Cerebellum (tissue), 4 donors: ENCODE measurements at places on chromosomes 12 and 14.

- no peak for DNase-seq
These were observed 270.1 kb downstream of the ADGRD1 start for GRCh38 chr12:131223791-131224225.

DNA sequence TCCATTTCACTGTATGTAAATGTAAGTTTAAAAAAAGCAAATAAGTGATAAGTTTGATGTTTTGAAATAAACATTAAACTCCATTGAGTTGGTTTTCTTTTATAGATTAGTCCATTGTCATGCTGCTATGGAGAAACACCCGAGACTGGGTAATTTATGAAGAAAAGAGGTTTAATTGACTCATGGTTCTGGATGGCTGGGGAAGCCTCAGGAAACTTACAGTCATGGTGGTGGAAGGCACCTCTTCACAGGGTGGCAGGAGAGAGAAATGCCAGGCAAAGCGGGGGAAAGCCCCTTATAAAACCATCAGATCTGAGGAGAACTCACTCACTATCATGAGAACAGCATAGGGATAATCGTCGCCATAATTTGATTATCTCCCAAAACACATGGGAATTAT lies 48.4 kb upstream of the OXA1L start:
- no peak for DNase-seq

DNA sequence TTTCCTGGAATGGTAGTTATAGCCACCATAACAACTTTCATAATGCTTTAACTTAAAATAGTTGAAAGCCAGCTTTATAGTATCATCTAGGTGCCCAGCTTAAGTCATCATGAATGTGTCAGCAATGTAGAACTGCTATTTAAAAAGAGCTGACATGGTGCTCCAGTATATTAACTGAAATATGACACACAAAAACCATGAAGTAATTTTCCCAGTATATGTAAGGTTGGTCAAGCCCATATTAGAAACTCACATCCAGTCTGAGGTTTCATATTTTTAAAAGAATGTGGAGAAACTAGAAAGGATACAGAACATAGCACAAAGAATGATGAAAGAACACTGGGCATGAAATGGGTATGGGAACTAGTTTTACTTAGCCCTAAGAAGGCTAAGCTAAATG lies 121.3 kb upstream of the KRAS start:
- no peak for DNase-seq

DNA sequence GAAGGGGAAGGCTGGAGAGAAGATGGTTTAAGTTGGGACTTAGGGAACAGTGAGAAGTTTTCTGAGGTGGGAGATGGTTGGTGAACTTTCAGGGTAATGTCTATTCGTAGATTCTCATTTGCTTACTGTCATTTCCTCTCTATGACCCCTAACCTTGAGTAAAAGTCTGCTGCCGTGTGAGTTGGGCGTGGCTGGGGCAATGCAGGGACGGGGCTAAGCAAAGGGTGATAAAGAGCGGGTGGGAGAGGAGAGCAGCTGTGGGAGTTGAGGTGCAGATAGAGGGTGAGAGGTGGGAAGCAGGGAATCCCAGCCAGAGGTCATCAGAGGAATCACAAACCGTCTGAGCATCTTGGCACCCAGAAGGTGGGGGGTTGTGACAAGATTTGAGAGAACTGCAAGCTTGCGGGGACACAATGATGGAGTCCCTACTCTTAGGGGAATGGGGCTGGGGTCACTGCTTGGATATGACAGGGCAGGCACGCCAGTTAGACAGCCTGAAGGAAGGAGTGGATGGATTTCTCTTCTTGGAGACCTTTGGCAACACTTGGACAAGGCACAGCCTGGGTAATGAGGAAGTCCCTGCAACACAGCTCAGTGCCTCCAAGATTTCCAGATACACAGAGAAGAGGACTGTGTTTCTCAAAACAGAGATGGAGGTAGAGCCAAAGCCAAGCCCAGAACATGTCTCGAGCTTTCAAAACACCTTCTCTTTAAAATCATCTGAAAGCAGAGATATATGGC lies 45.9 kb upstream of the CTDSP2 start:
- DNase-seq, result no peak

DNA sequence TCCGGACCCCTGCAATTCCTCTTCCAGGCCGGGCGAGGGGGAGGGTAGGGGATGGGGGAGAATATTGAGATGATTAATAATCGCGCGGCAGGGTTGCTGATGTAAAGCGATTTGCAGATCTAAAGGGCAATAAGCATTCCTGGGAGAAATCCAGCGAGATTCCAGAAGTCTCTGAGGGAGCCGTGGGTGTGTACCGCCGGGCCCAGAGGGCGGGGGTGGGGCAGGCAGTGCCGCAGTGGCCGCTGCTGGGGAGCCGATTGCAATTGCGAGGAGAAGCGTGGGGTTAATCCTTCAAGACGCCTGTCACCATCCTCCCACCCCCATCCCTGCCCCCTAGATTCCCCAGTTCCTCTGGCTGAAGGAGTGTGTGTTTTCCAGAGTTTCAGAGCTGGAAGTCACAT lies 16.4 kb downstream of the FOS start:
- no peak for DNase-seq

GRCh38 chr14:95335071-95335470 lies 15.4 kb upstream of the CLMN start:
- DNase-seq, result no peak

DNA sequence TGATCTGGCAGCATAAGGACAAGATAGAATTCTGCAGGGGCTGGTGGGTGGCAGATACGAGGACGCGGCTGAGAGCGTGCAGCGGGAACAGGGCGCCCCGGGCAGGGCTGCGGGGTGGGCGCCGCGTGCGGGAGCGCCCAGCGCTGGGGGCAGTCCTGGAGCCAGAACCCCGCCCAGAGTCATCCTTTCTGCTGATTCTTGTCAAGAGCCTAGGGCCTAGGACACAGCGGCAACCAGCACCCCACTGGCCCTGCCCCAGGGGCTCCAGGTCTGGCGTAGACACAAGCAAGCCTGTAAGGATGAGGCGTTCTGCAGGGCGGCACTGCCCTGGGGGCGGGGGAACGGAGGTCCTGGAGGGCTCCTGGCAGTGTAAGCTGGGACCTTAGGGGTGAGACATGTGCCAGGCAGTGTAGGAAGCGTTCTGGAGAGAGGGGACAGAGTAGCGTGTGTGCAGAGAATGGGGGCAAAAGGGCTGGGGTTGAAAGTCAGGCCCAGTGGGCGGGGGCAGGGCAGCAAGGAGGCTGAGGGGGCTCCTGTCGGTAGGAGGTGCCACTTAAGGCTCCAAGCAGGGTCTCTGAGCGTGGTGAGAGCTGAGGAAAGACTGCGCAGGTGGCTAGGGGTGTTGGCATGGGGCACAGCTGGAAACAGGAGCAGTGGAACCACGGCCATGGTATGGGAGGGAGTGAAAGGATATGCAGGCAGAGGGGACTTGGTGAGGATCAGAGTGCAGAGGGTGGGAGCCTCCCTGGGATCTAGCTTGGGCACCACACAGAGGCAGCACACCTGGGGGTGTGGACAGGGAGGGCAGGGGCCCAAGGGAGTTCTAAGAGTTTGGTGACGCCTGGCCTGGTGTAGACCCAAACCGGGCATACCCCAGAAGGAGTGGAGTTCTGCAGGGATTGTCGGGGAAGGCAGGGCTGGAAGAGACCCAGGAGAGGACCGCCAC lies 845 bp upstream of the AHNAK2 start:
- DNase-seq, result no peak

DNA sequence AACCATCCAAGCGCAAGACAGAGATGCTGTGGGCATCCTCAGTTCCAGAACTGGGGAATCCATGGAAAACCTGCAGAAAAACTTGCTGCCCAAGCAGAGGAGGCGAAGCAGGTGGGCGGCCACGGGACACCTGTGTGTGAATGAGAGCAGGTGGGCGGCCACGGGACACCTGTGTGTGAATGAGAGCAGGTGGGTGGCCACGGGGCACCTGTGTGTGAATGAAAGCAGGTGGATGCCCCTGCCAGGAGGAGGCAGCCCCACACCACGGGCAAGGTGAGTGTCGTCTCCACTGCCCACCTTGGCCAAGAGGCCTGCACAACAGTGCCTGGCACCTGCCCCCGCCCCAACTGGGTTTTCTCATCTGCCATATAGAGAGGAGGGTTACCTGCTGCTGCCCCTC lies 59.2 kb downstream of the GSC start:
- DNase-seq, result no peak

GRCh38 chr12:4261655-4262054 lies 11.9 kb upstream of the CCND2 start:
- DNase-seq, result no peak

- no peak for DNase-seq
These were observed 241.7 kb upstream of the AMIGO2 start for GRCh38 chr12:47321436-47321835.

GRCh38 chr12:53218551-53219291 lies 11.7 kb upstream of the ITGB7 start:
- no peak for DNase-seq

DNA sequence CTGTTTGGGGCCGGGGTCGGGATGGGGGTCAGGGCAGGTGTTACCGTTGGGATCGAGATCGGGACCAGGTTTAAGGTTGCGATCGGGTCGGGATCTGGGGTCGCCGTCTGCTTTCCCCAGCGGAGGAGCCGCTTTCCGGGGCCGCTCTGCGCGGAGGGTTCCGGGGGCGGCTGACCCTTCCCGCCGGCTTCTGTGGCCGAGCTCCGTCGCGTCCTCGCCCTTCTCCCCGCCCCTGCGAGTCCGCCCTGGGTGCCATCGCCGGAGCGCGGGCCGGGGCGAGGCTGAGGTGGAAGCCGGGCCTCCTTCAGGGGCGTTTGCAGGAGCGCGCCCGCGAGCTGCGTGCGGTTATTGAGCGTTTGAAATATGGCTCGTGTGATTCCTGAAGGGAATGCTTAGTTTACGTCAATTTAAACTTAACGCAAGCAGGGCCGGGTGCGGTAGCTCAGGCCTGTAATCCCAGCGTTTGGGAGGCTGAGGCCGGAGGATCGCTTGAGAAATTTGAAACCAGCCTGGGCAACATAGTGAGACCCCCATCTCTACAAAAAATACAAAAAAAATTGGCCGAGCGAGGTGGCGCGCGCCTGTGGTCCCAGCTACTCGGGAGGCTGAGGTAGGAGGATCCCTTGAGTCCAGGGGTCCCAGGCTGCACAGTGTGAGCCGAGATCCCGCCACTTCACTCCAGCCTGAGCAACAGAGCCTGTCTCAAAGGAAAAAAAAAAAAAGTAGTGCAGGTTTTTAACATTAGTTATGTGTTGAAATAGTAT lies 620 bp downstream of the PGAM5 start:
- no peak for DNase-seq

GRCh38 chr12:12985817-12986408 lies 14.2 kb downstream of the HEBP1 start:
- no peak for DNase-seq

DNA sequence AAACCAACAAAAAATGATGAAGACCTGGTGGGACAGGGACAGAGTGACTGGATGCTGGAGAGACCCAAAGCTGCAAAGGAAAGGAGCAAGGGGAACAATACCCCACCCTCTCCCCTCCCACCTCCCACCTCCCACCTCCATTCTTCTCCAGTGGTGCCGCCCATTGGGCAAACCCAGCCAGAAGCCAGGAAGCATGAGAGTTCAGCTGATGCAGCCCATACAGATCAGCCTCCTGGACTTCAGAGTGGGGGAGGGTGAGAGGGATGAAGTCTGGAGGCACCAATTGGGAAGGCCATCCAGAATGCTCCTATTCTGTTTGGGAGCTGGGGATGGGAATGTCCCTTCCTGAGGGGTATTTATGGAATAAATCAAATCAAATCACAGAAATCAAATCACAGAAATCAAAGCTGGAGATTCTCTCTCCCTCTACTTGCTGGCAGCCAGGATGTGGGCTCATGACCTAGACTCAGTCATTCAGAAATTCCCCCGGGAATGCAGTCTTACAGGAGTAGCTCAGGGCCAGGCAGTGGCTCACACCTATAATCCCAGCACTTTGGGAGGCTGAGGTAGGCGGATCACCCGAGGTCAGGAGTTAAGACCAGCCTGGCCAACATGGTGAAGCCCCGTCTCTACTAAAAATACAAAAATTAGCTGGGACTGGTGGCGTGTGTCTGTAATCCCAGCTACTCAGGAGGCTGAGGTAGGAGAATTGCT lies 31.1 kb downstream of the IRF2BPL start:
- DNase-seq, result no peak

- DNase-seq, result no peak
These were observed 274.2 kb downstream of the SSPN start for GRCh38 chr12:26469421-26470180.

DNA sequence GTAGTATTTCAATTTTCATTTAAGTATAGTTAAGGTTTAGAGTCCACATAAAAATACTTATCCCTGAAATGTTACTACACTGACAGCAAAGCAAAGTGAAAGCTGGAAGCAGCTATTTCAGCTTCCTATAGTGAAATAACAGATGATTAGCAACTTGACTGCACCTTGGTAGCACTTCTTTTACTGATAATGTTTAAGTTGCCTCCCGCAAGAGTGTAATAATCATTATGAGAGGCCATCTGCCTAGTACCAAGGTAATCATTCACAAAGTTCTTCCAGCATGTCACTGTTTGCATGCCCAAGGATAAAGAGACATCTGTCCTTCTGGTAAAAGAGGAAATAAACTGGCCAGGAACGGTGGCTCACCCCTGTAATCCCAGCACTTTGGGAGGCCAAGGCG lies 69.8 kb downstream of the LIN7A start:
- DNase-seq, result no peak
